Osteoblast (primary cell): ENCODE measurements at places on chromosomes 16 and 17. TPM values are rescaled to one million over a fixed set of nuclear protein-coding genes. Genes with fewer than 3 reads are reported as not detected.

DNA sequence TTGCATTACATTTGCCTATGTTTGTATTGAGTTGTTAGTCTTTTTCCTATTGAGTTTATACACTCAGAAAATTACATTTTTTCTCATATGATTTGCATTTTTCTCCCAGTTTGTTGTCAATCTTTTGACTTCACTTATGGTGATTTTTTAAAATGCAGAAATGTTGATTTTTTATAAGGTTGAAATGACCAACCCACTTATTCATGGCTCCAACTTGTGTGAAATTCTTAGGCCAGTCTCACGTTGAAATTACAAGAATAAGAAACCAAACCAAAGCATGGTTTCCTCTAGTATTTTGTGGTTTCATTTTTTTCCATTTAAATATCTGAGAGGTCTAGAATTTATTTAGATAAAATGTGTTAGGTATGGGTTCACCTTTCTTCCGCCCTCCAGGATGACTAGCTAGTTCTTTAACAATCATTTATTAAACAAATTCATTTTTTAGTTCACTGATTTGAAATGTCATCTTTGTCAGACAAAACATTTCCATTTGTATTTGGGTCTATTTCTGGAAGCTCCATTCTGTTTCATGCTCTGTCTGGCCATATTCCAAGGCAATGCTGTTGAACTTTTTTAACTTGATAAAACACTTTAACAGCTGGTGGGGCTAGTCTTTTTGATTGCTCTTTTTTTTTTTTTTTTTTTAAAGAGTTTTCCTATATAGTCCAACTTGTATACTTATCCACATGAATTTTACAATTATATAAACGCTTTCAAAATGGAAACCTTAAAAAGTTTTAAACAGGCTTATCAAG, 40.0 kb downstream of the FAM20A start:
- no peak overlapping the region for H3K4me3 ChIP-seq
- H3K4me1 ChIP-seq: no peaks in the 10 kb centered on the region
- H3K27ac ChIP-seq: no peak overlapping the region
- DNase-seq: no peak
- no peaks in the 10 kb centered on the region for H3K36me3 ChIP-seq

The PYDC1 gene
- total RNA-seq: not detected in 2 replicates

GRCh38 chr17:39791111-39791992, 53.6 kb downstream of the GRB7 start:
- no peak for DNase-seq
- no peaks in the 10 kb centered on the region for H3K4me1 ChIP-seq
- H3K4me3 ChIP-seq: no peak overlapping the region
- peaks cover 52% of the 10 kb centered on the region for H3K27me3 ChIP-seq
- H3K27ac ChIP-seq: no peak overlapping the region

DNA sequence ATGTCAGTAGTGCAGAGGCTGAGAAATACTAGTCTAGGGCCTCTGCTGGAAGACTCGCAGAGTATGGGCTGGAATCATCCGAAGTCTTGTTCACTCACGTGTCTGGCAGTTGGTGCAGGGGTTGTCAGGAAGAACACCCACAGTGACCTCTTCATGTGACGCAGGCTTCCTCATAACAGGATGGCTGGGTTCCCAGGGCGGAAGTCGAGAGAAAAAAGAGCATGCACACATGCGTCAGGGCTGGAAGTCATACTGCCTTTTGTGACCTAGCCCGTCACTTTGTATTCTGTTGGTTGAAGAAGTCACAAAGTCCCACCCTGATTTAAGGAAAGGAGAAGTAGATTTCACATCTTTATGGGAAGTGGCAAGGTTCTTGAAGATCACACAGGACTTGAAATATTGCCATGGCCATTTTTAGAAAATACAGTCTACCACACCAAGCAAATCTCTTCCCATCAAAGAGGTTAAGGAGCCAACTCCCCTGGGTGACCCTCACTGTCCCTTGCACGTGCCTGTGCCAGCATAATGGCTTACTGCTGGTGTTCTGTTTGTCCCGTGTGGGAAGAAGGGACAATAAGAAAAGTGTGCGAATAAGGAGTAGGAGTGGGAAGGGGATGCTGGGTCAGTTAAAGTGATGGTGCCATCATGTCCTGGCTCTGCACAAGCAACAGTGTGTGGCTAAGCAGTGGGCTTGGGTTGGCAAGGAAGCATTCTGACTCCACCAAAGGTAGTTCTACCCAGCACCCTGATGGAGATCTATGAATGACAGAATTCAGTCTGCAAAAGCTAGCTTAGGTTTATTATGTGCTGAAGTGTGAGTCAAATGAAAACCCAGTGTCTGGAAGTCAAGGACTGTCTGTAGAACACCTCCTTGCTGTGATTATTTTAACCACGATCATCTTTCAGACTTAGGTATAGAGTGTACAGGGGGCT, 28.1 kb downstream of the HEATR3 start:
- no peak for DNase-seq
- peaks cover 10% of the 10 kb centered on the region for H3K4me1 ChIP-seq
- H3K27ac ChIP-seq: no peak overlapping the region
- peaks cover 9% of the 10 kb centered on the region for H3K36me3 ChIP-seq
- H3K27me3 ChIP-seq: no peaks in the 10 kb centered on the region
- H3K4me3 ChIP-seq: no peak overlapping the region

The B9D1 gene
- 20.6 and 21.0 TPM in 2 replicates for total RNA-seq

DNA sequence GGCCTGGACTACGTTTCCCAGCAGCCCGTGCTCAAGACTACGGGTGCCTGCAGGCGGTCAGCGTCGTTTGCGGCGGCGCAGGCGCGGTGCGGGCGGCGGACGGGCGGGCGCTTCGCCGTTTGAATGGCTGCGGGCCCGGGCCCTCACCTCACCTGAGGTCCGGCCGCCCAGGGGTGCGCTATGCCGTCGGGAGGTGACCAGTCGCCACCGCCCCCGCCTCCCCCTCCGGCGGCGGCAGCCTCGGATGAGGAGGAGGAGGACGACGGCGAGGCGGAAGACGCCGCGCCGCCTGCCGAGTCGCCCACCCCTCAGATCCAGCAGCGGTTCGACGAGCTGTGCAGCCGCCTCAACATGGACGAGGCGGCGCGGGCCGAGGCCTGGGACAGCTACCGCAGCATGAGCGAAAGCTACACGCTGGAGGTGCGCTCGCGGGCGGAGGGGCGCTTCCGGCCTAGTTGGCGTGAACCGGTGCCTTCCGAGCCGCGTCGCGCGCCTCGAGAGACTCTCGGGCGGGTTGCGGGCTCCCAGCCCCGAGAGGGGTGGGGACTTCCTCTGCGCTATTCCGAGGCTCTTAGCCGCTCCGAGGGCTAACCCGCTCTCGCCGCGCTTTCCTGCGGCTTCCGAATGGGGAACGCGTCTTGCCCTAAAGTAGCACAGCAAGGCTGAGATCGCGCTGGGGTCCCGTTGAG, at the start of gene RBL2:
Gene RBL2, plus strand, starts transcription at position 95 of the 689 bp plus-strand sequence. Its CDS starts 86 bp downstream, at position 181.
- no peaks in the 10 kb centered on the region for H3K36me3 ChIP-seq
- peaks cover 14% of the 10 kb centered on the region for H3K4me1 ChIP-seq
- peak within 1 kb of the TSS; percentile 94 for H3K4me3 ChIP-seq
- peak within 1 kb of the TSS; percentile 86 for H3K27ac ChIP-seq
- peak; percentile 94 for DNase-seq

GRCh38 chr16:75230471-75231110, 11.8 kb downstream of the CTRB1 start:
- H3K4me1 ChIP-seq: no peaks in the 10 kb centered on the region
- peak overlapping the region; percentile 63 for H3K27ac ChIP-seq
- DNase-seq: peak; percentile 83
- no peaks in the 10 kb centered on the region for H3K27me3 ChIP-seq
- no peak overlapping the region for H3K4me3 ChIP-seq

DNA sequence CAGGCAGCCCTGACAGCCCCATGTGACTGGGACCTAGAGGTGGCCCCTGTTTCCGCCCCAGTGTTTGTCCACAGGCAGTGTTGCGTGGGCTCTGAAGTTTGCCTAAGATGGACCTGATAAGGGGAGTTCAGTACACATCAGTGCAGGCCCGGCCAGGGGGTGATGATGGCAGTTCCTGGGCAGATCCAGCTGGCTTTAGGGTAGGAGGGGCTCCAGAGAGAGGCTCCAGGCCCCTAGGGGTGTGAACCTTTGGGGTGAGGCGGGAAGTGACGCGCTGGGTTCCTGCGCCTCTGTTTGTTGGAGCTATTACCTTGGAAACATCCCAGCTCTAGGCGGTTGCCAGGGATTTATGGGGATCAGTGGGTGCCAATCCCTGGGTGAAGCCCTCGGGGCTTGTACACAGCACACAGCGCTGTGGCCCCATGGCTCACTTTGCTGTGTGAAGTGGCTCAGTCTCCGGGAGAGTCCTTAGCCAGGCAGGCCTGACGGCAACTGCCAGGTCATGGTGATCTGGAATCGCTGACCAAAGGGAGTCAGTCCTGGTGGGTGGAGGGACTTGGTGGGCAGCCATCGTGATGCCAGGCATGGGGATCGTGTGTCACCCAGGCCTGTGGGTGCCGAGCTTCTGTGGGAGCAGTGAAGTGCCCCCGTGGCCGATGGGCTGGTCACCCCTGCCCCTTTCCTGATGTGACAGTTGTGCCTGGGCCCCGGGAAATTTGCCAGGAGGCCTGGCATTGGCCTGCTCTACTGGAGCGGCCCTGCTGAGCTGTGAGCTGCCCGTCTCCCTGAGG, 146.1 kb downstream of the SEC14L1 start:
- H3K36me3 ChIP-seq: no peaks in the 10 kb centered on the region
- peak; percentile 95 for DNase-seq
- H3K4me3 ChIP-seq: peak overlapping the region; percentile 30
- H3K27me3 ChIP-seq: no peaks in the 10 kb centered on the region
- peaks cover 56% of the 10 kb centered on the region for H3K4me1 ChIP-seq

- peaks cover 52% of the 10 kb centered on the region for H3K4me1 ChIP-seq
- H3K27me3 ChIP-seq: no peaks in the 10 kb centered on the region
- H3K36me3 ChIP-seq: peaks cover 4% of the 10 kb centered on the region
- DNase-seq: peak; percentile 87
- H3K4me3 ChIP-seq: peak overlapping the region; percentile 12
- peak overlapping the region; percentile 85 for H3K27ac ChIP-seq
Measured at GRCh38 chr17:63358111-63358839, 87.8 kb downstream of the CYB561 start.

GRCh38 chr16:81477697-81478693, 33.4 kb downstream of the CMIP start:
- H3K4me1 ChIP-seq: peaks cover 19% of the 10 kb centered on the region
- H3K27me3 ChIP-seq: no peaks in the 10 kb centered on the region
- H3K27ac ChIP-seq: no peak overlapping the region
- H3K4me3 ChIP-seq: no peak overlapping the region
- peak; percentile 83 for DNase-seq

DNA sequence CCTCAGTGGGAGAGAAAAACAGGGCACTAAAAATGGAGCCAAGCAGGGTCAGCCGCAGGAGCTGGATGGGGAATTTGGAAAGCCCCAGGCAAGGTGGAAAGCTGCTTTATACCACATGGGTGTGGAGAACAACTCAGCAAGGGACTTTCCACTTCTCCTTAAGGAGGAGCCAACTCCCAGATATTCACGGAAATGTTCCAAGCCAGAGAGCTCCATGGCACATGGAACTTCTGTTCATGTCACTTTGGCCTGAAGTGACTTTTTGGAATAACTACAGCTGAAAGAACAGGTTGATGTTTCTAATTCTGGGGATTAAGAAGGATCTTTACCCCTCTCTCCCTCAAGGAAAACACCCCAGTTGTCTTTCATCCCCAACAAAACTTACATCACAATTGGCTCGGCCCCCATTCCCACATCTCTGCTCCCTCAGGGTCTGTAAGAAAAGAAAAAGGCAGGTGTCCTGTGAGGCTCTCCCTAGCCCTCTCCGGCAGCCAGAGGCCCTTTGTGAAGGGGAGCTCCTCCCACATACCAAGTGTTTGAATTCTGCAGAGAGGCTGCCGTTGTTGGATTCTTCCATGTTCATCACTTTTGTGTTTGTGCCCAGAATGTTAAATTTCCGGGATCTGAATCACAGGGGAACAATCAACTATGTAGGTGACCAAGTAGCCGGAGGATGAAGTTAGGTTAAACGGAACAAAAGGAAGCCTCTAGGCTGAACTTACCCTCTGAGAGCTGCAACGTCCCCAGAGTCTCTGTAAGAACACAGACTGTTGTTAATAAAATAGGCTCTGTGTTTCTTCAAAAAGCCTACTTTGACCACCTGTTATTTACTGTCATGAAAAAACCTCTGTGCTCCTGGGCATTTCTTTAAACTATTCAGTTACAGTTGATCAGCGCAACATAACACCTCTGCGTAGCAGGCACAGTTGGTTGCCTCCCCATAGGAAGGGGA, 41.0 kb downstream of the STAT5A start:
- H3K4me1 ChIP-seq: peaks cover 25% of the 10 kb centered on the region
- DNase-seq: peak; percentile 86
- no peaks in the 10 kb centered on the region for H3K27me3 ChIP-seq
- H3K36me3 ChIP-seq: peaks cover 64% of the 10 kb centered on the region

DNA sequence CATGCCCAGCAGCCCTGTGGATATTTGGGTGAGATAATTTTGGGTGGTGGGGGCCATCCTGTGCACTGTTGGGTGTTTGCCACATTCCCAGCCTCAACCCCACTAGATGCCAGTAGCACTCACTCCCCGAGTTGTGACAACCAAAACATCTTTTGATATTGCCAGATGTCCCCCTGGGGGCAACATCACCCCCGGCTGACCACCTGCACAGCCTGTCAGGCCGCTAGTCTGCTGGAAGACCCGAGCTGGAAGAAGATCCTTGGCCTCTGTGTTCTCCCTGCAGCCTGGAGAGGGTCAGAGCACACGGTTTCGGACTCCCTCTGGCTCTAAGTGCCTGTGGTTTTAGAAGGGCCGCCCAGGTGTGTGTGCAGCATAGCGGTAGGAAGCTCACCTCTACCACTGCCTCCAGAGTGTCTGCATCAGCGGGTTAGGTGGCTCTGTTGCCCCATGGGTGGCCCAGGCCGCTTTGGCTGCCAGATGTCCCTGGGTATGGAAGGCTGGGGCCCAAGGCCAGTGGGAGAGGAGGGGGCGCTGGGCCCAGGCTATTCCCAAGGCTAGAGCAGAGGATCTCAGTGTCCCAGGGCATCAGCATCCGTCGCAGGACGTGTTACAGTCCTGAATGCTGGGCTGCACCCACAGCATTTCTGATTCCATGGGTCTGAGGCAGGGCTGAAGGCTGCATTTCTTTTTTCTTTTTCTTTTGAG, 195.8 kb upstream of the GSE1 start:
- no peak for DNase-seq
- no peaks in the 10 kb centered on the region for H3K27me3 ChIP-seq
- no peak overlapping the region for H3K4me3 ChIP-seq
- no peaks in the 10 kb centered on the region for H3K36me3 ChIP-seq
- H3K4me1 ChIP-seq: no peaks in the 10 kb centered on the region
- no peak overlapping the region for H3K27ac ChIP-seq

GRCh38 chr16:87628246-87628923, 26.1 kb downstream of the JPH3 start:
- DNase-seq: peak; percentile 84
- H3K27ac ChIP-seq: no peak overlapping the region
